CD4-positive, alpha-beta T cell treated with Interferon alpha-2 for 1 hour (primary cell): ENCODE measurements at places on chromosomes 3 and 15.

DNA sequence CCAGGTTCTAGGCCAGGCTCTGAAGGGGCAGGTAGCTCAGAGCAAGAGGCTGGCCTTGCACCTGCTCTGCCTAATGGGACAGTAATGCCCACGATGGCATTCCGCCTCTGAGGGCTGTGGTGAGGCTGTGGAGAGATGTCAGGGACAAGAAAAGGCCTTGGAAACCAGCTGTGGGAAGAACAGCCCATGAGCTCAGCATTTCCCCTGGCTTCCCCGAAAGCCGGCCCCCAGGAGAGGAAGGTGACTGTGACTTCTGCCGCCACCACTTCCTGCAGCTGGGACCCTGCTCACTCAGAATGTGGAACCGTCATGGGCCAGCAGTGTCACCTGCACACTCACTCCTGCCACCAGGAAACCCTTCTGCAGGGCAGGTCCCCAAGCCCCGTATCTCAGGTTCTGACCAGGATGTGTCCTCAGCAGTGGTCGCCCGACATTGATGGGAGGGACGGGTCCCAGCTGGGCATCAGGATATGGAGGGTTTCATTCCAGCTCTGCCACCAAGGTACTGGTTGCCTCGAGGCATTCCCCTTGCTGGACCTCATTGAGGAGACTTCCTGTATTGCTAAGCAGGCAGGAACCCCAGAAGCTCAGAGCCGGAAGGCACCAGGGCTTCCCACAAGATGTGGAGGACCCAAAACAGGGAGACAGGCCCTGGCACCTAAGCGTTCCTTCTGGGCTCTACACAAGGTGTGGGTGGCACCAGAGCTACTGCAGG lies 30.7 kb downstream of the SEMA7A start:
- peak; percentile 81 for DNase-seq

GRCh38 chr3:70539908-70540307 lies 227.5 kb upstream of the MDFIC2 start:
- DNase-seq: no peak

DNA sequence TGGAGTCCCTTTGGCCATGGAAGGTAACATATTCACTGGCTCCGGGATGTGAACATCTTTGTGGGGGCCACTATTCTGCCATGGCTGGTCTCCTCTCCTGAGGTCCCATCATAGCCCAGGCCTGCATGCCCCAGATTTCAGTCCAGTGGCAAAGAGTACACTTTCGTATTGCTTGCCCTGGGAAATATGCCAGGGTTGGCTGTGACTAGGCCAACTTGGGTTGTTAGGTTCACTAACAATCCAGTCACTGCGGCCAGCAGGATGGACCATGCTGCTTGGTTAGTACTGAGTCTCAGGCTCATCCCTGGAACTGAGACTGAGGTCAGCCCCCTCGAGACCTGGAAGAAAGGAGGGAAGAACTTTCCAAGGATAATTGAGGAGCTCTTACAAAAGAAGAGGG lies 9.8 kb upstream of the EEFSEC start:
- DNase-seq: no peak

DNA sequence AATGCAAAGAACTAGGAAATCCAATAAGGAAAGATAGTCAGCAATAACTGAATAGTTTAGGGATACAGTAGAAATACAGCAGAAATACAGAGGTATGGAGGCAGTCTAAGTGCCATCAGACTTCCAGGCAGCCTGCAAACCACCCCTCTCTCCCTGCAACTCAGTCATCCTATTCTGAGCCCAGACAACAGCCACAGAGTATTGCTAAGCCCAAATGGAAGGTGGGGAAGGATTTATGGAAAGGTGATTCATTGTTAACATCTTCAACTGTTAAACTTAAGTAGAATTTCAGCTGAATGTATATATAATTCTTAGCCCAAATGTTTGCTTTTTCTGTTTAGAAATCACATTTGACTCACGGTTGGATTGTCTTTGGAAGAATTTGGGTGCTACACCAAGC lies 300.4 kb downstream of the RBMS3 start:
- DNase-seq: no peak

DNA sequence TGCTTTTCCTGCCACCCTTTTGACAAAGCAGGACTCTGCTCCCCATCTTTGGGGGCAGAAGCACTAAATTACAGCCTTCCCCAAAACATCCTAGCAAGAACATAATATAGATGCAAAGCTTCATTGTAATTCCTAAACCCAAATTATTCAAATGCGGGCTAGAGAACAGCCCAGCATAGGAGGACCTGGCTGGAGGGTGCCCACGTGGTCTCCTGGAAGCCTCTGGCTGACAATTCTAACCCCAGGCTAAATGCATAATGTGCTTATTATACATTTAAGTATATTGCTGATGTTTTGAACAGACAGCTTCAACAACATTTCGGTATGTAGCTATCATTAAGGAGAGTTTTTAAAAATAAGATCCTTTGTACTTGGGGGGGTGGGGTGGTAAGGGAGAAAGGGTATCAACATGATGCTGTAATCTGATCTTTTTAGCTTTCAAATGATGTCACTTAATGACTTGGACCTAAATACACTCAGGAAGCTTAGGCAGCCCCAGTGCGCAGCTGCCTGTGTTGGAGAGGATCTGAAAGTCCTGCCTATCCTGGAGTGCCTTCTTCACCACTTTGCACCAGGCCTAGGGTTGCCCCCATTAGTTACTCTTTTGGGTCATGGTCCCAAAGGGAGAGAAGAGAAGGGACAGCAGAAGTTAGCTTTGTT lies 57.2 kb upstream of the USP3 start:
- no peak for DNase-seq

DNA sequence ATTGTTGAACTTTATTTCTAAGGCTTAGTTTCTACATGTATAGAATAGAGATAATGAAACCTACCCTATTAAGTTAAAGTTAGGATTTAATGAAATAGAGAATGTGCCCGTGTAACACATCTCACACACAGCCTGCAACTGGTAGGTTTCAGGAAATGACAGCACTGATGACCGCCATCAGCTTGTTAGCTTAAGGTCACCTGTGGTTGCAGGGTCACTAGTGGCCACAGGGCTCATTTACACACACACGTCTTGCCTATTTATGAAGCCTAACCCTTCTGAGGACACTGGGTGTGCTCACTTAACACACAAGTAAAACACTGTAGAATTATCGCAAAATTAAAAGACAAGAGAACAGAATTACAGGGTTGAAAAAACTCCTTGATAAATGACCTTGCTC lies 20.1 kb downstream of the CHRM5 start:
- no peak for DNase-seq

DNA sequence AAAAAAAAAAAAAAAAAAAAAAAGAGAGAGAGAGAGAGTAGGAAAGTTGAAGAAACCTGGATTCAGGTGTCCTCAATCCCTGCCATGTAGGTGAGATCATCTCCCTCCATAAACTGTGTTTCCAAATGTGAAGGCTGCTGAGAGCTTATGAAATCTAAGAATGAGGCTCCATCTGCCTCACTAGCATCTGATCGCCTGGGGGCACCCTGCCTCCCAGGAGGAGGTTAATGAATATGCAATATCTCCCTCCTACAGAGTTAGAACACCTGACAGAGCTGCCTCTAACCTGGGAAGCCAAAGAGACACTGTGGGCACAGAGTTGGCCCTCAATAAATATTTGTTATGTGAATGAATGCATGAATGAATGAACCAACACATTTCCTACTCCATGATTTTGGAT lies 23.8 kb upstream of the ZNF148 start:
- no peak for DNase-seq

- DNase-seq: no peak
Measured at GRCh38 chr15:67125589-67126502, 60.4 kb downstream of the SMAD3 start.
